ENCODE measurements at places on chromosomes 11 and 22.

- DNase-seq, result no peak
These were observed at the start of gene DGCR6 for GRCh38 chr22:18905540-18906409. Gene DGCR6, plus strand, starts transcription at chr22:18906320. Its CDS starts 55 bp downstream, at chr22:18906375.

DNA sequence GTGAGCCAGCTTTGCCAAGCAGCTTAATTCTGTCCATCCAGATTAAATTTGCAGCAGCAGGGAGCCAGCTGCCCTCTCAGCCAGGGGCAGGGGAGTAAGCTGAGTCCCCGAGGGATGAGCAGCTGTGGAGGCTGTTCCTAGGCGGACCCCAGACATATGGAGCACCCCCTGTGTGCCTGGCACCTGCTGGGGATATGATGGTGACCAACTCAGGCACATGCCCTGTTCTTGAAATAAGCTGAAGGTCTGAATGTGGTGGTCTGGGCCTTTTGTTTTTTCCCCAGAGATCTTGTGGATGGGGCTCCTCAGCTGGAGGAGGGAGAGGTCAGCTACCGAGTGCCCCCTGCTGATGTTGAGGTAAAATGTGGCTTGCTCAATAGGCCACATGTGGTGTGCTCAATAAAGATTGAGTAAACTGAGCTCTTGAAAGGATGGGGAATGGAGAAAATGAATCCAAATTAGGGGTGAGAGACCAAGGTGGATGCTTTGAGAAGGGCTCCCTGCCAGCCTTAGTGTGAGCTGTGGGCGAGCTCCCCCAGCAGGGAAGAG, 103.3 kb upstream of the NNMT start:
- DNase-seq, result no peak

DNA sequence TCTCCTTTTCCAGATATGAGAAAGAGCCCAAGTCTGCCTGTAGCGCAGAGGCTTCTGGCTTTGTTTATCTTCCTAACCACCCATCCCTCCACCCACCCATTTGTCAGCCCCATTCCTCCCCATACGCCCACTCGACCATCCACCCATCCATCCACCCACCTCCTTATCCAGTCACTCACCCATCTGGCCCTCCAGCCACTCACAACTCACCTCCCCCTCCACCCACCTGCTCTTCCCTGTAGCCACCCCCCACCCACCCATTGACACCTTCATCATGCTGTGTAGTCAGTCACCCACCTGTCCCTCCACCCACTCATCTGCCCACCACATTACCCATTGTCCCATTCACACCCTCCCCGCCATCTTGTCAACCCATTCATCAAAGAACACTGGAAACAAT, 5.5 kb downstream of the CST6 start:
- DNase-seq, result no peak

DNA sequence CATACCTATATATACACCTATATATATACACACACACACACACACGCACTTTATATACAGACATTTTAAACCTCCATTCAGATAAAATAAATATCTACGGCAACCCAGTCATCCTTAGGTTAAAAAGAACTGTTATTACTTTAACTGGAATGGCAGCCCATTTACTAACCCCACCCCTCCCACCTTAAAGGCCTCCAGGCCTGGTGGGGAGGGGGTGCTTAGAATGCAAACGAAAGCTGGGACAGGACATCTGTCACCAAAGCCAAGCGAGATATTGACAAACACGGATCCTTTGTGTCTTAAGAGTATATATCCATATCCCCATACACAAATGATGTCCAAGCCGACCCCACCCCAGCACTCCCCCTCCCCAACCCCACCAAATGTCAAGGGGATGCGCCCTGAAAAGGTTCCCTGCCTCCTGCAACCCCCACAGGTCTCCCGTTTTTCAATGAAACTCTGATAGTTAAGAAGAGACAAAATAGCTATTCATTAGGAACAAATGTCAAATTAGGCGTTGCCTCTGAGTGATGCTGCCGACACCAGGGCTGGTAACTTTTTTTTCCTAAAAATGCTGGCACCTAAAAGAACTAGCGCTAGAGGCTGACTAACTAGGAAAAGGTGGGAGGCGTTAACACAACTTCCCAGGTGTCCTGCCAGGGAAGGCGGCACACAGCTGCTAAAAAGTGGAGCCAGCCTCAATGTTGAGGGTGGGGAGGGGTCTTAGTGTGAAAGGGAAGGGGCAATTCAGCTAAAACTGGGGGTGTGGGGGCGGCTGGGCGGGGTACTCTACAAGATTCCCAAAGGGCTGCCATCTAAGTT, 5.6 kb downstream of the MN1 start:
- DNase-seq, result no peak

DNA sequence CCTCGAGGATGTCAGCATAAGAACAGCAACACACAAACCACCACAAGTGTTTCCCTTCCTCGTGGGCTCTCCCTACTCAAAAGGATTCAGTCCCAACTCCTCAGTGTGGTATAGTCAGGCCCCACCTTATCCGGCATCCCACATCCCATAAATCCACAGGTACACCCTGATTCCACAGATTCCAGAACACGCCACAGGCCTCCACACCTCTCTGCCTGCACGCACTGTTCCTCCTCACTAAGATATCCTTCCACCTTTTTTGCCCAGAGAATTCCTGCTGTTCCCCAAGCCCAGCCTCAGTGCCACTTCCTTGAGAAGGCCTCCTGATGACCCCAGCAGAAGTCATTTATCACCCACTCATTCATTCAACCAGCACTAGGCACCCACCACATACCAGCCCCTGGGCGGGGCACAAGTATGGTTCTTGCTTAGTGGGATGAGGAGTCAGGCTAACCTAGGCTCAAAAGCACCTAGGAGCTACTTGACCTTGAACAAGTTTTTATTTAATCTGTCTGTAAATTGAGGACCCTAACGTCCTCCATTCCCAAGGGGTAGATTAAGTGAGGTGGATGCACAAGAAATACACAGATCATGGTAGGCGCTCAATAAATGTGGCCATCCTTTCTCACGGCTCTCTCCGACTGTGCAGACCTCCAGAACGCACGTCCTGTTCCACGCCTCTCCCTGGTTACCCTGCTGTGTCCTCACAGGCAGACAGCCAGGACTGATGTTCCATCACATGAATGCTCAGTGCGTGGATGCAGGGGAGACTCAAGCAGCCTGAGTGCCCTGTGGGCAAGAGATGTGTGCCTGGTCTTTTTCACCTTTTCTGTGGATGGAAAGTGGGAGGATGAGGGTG, 2.1 kb upstream of the KCNJ4 start:
- no peak for DNase-seq

DNA sequence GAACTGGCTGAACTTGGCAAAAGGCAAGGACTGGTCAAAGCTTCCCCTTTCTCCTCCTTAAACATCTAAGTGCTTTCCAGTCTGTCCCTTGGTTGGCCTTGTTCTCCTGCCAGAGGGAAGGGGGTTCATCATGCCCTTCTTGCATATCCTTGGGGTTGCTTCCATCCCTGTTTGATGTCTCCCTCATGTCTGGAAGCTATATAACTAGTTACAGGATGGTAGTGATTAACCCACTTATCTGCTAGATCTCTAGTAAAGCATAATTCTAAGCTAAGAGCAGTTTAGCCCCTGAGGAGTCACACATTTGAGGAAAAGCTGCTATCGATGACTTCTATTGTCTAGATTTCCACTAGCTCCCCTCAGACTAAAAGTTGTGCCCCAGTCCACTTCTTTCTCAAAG, 22.9 kb downstream of the APOL5 start:
- no peak for DNase-seq

DNA sequence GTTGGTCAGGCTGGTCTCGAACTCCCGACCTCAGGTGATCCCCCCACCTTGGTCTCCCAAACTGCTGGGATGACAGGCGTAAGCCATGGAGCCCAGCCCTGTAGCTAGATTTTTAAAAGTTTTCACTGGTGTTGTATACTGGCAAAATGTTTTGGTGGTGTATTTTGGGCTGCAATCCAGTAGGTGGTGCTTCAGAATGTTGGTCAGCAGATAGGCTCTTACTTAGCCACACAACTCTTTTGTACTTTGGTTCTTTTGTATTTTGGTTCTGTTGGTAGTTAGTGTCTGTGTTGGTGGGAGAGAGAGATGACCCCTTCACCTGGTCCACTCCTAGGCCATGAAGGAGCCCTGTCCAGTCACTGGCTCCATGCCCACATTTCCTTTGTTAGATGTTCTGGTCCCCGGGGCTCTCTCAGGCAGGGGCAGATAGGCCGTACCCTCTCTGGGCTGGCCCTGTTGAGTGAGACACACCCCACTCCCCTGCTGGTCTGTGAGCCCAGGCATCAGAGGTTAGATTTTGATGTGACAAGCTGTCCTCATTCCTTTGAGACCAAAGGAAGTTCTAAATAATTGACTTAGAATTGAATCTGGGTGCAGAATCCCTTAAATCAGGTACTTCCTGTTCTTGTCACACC, 123.8 kb downstream of the DDX10 start:
- no peak for DNase-seq

DNA sequence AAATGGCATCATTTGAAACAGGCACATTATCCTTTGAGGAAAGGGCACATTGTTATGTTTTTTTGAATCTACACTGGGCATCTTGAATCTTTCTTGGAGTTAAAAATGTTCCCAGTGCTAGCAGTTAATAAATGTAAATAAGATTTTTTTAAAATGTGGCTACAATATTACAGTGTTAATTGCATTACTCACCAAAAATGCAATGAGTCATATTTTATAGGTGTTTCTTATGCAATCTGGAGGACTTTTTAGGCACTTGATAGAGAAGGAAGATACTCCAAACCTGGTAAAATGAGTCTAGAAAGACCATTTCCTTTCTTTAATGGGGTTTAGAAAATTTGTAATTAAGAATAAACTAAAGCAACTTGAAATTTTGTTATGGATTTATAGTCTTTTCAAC, 238.0 kb downstream of the METTL15 start:
- DNase-seq, result no peak
